Activated T-helper 1 cell treated with Interleukin-2 at 50 U/mL for 16 hours (primary cell): ENCODE measurements at places on chromosomes 13 and 19.
A peak's percentile ranks its signal among the peaks of the same experiment; 100 is the strongest.

DNA sequence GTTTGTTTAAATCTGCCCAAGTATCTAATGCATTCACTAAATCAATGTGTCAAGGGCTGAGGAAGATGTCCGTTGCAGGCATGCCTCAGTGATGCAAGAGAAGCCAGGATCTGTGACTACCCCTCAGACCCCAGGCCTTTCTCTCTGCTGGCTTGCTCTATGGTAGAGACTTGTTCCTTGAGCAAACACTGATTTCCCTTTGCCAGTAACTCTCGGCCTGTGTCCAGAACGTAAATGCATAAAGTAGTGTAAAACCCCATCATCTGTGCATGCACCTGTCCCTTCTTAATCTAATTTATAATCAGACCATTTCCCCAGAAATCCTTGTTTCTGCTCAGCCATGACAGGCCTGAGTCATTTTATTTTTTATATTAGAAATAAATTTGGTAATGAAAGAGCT, 28.7 kb upstream of the FRY start:
- no peak for DNase-seq

DNA sequence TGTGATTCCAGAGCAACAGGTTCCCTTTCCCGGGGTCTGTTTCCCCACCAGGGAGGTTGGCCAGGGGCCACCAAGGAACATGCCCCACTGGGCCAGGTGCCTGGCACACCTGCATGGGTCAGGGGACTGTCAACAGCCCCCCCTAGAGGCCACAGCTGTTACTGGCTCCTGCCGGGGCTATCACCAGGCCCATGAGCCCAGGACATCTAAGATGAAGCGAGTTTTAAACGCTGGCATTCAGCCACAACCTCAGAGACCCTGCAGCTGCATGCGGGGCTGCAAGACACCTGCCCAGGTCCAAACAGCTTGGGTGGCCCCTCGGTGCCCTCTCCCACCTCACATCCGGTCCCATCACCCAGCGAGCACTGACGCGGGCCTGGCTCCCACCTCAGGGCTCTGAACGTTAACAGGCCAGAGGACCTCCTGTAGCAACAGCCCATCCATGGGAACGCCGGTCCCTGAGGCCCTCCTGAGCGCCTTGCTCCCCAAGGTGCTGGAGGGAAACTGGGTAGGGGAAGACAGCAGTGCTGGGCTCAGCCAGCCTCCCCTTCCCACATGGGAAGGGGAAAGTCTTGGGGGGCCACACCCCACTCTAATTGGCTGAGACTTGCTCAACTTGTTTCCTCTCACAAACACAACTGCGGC, 12.0 kb downstream of the KHSRP start:
- no peak for DNase-seq

DNA sequence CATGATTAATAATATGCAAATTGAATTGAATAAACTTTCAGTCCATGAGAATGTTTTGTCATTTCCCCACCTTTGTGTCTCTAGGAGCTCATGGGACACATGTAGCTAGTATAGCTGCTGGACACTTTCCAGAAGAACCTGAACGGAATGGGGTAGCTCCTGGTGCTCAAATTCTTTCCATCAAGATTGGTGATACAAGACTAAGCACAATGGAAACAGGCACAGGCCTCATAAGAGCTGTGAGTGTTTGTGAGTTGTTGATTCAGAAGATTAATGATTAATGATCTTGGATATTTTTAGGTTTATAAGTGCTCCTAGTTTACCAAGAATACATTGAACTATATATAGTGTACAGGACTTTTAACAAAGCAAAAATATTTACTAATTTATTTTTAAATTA, 30.1 kb downstream of the TPP2 start:
- DNase-seq, result no peak

GRCh38 chr13:98652721-98653462, 76.0 kb upstream of the STK24 start:
- DNase-seq, result no peak

DNA sequence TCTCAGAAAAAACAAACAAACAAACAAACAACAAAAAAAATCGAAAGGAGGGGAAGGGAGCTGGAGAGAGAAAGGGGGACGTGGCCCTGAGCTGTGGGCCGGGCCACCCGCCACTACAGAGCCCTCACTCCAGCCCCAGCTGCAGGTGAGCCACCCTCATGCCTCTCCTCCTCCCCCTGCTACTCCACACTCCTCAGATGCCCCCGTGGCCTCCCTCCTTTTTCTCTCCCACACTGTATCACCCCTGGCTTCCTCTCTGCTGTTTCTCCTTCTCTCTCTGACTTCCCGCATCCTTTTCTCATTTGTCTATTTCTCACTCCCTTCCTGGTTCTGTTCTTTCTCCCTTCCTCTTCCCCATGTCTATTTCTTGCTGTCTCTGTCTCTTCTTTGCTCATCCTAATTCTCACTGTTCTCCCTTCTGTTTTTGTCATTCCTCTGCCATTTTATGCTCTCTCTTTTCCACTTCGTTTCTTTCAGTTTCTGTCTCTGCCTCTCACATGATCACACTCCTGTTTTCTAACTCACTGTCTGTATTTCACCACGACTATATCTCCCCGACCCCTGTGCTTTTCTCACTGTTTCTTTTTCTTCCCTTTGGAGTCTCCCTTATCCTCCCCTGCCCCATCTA, 2.7 kb downstream of the KLK2 start:
- no peak for DNase-seq

DNA sequence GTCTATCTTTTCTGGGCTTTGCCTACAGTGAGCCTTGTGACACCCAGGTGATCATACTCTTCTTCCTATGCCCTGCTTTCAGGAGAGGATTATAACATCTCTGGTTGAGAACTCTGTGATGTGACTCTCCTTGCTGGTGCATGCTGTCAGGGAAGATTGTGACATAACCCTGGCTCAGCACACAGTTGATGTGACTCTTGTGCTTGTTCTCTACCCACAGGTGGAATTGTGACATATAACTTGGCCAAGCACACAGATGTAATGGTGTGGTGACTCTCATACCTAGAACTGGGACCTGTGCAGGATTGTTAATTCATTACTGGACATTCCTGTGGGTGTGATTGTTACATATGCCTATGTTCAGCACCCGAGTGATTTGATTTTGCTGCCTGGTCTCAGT, 21.7 kb upstream of the ZNF254 start:
- DNase-seq, result no peak

DNA sequence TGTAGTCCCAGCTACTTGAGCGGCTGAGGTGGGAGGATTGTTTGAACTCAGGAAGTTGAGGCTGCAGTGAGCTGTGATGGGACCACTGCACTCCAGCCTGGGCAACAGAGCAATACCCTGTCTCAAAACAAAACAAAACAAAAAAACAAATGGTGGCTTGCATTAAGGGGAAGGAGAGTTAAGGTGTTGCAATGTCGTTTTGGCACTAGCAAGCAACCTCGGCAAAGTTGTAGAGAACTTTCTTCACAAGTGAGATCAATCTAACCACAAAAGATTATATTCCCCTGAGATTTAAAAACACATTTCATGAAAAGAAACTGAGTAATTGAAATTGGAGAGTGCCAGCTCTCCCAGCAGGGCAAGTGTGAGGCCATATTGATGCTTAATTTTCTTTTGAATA, 153.7 kb downstream of the KLF5 start:
- no peak for DNase-seq

- no peak for DNase-seq
These were observed 37.6 kb upstream of the CD177 start for GRCh38 chr19:43315851-43316250.

- no peak for DNase-seq
These were observed 290.4 kb downstream of the DACH1 start for GRCh38 chr13:71576571-71576970.

DNA sequence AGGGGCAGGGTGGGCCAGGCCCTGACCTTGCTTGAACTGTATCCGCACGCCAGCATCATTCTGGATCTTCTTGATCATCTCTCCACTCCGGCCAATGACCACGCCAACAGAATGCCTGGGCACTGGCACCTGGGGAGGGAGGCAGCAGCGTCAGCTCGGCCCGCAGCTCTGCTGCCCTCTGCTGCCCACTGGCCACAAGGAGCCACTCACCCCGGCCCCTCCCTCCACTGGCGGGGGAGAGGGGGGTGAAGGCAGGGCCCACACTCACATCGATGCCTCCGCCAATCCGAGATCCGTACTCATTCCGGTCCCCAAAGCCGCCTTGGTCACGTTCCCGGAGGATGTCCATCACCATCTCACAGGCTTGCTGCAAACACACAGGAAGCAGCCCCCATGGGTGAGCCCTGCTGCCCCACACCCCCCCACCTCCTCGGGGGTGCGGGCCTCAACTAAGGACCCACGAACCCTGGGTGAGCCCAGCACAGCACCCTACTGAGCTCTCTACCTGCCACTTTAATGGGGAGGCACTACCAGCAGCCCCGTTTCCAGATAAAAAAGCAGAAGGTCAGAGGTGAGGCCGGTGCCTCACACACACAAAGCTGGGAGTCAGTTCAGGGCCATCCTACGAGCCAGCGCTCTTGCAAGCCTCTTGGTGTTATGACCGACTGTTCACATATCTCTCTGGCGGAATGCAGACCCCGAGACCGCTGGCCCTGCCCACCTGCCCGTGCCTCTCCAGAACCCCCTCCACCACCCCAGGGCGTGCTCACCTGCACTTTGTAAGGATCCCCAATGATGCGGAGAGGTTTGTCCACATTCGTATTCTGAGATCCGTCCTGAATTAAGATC, 6.7 kb downstream of the KHSRP start:
- no peak for DNase-seq

GRCh38 chr19:49506575-49507105, 5.8 kb upstream of the FCGRT start:
- DNase-seq, result peak; percentile 71

GRCh38 chr19:55220525-55220924, 8.0 kb downstream of the TMEM86B start:
- no peak for DNase-seq

DNA sequence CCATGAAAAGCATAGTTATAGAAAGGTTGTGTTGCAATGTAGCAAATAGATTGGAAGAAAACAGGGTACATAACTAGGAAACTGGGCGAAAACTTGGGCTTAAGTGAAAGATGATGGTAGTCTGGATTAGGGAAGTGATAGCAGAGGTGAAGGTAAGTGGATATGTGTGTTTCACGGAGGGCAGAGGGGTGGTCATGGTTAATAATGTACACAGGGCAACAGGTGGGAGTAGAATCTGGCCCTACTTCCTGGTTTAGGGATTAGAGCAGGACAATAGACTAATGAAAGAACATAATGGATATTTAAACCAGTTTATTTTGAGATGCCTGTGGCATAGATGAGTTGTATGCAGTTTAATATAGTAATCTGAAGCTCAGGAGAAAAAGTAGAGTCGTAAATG, 257.3 kb upstream of the SPRY2 start:
- DNase-seq, result no peak

- DNase-seq, result no peak
These were observed 15.3 kb downstream of the NACC1 start for GRCh38 chr19:13133241-13133870.

DNA sequence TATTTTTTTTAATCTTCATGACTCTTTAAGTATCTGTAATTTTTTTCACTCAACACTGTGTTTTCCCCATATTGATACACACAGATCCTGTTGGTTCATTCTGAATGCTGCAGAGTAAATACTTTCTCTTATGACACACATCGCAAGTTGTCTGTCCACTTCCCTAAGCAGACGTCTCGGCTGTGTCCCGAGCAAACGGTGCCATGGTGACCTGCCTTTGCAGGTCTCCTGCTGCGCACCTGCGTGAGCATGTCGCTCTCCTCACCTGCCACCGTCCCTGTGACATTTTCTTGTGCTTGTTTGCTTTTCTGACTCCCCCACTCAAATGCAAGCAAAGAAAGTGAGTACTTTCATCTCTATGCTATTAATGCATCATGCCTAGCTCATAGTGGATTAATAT, 57.8 kb downstream of the CCDC70 start:
- DNase-seq, result no peak

DNA sequence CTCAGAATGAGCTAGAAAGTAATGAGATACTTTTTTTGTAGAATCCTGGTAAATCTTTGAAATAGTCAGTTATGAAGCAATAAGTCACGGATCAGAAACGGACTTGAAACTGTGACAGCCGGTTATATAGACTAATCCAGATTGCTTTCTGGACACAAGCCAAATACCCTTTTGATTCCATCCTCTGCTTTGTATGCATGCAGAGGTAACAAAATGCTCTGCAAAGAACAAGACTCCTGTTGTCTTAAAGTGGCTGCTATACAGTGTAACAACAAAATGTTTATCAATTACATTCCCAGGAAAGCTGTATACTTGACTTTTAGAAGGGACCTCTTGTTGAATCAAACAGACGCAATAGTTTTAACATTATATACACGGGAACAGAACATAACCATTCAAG, 66.5 kb upstream of the STARD13 start:
- no peak for DNase-seq

- no peak for DNase-seq
These were observed 167.0 kb downstream of the NUFIP1 start for GRCh38 chr13:44822291-44822690.

GRCh38 chr19:6678690-6679109, 8.7 kb upstream of the TNFSF14 start:
- no peak for DNase-seq

DNA sequence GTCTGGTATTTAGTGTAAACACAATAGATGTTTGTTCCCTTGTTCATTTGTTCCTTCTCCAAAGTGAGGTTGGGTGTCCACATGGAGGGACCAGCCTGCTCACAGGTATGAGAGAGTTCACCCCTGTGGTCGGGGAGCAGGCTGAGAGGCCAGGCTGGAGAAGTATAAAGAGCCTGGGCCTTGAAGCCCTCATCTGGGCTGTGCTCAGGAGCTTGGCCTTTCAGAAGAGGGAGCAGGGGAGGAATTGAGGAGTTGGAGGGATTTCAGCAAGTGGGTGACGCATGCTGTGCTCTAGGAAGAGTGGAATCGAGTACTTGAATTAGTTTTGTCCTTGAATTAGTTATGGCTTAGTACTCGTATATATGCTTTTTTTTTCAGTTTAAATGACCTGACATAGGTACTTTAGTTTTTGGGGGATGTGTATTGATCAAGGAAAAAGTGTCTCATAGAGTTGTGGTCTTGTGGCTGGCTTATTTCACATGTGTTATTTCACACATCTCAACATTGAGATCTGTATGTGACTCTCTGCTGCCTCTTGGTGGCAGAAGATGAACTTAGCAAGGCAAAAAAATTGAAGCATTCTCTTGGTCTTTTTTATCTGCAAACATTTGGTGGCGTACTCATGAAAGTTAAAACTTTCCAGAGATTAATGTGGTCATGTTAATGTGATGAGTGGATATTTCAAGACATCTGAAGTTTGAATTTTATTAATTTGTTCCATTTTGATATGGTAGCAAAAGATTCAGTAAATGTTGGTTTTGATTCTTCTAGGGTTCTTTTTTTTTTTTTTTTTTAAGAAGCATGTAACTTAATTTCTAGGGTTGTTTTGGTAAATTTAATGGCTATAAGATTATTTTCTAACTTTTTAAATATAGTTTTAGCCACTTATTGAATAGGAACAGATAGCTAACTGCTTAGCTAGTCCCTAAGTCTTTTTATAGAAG, 54.3 kb downstream of the SLAIN1 start:
- DNase-seq, result peak; percentile 4
